Transverse colon (tissue), 4 donors: ENCODE measurements at places on chromosomes 5 and 9. TPM values are rescaled to one million over a fixed set of nuclear protein-coding genes. Genes with fewer than 3 reads are reported as not detected.

FBXL7 gene
- 47.4 TPM for total RNA-seq

DNA sequence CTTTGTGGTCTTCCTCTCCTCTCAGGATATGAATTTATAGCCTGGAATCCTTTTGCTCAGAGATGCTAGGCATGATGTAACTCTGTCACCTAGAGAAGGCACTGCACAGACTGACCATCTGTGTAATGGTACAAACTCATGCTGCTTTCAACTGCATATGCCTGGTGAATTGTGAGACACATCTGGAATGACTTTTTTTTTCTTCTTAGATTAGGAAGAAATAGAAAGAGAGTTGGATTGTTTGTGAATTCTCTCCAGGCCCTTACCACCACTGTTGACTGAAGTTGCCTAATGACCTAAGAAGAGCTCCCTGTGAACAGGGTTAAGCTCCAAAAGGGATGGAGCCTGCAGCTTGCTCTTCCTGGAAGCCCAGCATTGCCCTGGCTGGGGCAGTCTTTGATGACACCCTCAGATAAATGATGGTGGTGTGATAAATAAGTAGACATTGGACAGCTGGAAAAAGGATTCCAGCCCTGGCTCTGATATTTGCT is 47.8 kb upstream of the TRIM32 start:
- no peaks in the 10 kb centered on the region for H3K4me1 ChIP-seq
- no peak overlapping the region for H3K4me3 ChIP-seq
- no peaks in the 10 kb centered on the region for H3K36me3 ChIP-seq
- H3K27me3 ChIP-seq, result no peaks in the 10 kb centered on the region

DNA sequence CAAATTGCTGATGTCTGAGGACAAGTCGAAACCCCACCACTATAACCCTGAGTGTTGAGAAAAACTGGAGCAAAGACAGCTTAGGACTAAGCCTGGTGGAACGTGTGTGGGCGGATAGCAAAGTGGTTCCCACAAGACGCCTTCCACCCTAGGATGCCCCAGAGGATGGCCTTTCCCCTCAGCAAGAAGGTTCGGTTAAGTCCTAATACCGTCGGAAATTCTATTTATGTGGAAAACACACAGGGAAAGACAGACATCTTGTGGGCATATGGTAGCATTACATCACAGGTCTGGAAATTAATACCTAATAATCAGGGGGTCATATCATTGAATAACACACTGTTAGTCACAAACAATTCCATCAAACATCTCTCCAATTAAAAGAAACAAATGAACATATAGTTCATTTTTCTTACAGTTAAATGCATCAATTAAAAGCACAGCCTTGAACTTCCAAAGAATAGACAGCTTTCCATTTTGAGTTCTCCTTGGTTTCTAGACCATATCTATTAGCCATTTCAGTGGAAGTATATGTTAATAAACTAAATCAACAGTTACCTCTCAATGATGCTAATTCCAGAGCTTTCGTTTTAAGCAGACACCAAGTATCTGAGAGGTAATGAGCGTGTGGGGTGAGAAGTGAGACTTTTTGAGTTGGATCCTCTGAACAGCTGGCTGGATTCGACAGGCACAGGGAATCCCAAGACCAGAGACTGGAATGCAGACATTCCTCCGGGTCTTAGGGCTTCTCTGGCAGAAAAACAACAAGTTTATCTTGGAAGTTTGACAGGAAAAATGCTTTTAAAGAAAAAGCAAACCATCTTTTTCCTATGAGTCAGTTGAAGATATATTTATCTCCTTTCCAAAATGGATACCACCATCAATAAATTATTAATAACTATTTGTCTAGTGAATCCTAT is 2.9 kb upstream of the ICE1 start:
- no peak for DNase-seq
- peaks cover 18% of the 10 kb centered on the region for H3K4me1 ChIP-seq
- no peak overlapping the region for H3K4me3 ChIP-seq
- no peaks in the 10 kb centered on the region for H3K36me3 ChIP-seq
- no peaks in the 10 kb centered on the region for H3K27me3 ChIP-seq

BTNL3 gene
- 146 TPM for total RNA-seq

DNA sequence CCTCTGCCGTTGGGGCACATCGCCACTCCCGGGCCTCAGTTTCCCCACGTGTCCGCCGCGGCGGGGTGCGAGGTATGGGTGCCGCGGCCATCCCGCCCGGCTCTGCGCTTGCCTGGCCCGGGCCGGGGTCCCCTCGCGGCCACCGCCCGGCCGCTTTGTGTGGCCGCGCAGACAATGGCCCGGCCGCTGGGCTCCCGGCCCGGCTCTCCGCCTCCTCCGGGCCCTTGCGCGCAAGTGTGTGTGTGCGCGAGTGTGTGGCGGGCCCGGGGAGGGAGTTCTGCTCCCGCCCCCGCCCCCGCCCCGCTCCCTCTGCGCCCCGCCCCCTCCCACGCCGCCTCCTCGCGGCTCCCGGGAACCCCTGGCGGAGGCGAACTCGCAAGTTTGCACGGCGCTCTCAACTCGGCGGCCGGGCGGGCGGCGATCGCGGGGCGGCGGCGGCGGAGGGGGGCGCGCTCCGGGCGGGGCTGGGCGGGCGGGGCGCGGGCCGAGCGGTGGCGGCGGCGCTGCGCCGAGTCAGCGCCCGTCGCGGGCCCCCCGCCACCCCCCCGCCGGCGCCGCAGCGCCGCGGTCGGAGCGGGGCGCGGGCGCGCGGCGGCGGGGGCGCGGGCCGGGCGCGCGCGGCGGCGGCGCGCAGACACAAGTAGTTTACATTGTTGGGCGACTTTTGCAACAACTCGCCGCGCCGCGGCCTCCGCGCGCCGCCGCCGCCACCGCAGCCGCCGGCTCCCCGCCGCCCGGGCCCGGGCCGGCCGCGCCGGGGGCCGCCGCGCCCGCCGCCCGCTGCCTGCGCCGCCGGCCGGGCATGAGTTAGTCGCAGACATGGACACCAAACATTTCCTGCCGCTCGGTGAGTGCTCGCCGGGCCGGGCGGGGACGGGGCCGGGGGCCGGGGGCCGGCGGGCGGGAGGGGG is at the start of gene RXRA:
Gene RXRA (plus strand): TSS at position 643 of the 911 bp plus-strand sequence. CDS start 177 bp downstream, at position 820.
- peak; percentile 91 for DNase-seq
- H3K27ac ChIP-seq, result peak within 1 kb of the TSS; percentile 93
- H3K36me3 ChIP-seq, result no peaks in the 10 kb centered on the region
- peak within 1 kb of the TSS; percentile 83 for H3K4me3 ChIP-seq

DNA sequence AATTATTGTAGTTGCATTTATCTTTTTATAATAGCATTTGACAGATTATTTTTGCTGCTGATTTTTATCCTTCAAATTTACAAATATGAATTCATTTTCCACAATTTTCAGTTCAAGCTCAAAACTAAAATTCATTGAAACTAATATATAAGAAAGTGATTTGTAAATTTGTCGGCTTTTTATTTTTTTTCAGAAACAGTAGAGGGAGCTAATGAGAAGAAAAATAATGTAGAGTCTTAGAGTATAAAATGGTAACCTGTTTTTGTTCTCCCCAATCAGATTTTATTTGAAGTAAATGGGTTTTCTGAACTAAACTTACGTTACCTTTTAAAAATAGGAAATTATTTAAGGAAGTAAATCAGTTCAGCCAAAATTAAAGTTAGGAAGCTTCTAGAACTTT is 19.2 kb downstream of the PRRC1 start:
- no peaks in the 10 kb centered on the region for H3K27me3 ChIP-seq
- H3K36me3 ChIP-seq, result no peaks in the 10 kb centered on the region
- H3K4me3 ChIP-seq, result no peak overlapping the region
- no peak for DNase-seq
- no peaks in the 10 kb centered on the region for H3K4me1 ChIP-seq

GRCh38 chr9:38395653-38396370 is 3.3 kb downstream of the ALDH1B1 start:
- no peaks in the 10 kb centered on the region for H3K27me3 ChIP-seq
- H3K4me3 ChIP-seq, result no peak overlapping the region
- DNase-seq, result no peak
- H3K27ac ChIP-seq, result no peak overlapping the region
- H3K4me1 ChIP-seq, result peaks cover 15% of the 10 kb centered on the region

DNA sequence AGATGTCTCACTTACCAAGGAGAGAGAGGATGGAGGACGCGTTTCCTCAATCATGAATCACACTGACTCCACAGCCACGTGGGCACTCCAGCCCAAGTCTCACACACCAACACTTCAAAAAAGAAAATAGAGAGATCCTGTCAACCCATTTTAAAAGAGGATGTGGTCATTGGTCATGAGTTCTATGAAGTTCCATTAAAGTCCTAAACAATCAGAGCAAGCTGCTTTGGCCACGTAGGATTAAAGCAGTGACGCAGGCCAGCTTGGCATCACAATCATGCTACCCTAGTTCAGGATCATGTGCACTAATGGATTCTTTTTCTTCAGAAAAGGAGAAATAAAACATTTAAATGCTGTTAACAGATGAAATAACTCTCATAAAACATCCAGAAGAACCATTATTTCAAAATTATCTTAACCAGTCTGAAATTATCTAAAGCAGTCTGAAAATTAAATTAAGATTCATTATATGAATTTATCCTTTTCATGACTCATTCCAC is 108.1 kb downstream of the SEMA5A start:
- no peaks in the 10 kb centered on the region for H3K36me3 ChIP-seq
- H3K4me3 ChIP-seq, result no peak overlapping the region
- H3K27ac ChIP-seq, result no peak overlapping the region
- no peaks in the 10 kb centered on the region for H3K4me1 ChIP-seq

PDE4D gene
- total RNA-seq, result 302 TPM

KCNN2 gene
- total RNA-seq, result 0.75 TPM

DNA sequence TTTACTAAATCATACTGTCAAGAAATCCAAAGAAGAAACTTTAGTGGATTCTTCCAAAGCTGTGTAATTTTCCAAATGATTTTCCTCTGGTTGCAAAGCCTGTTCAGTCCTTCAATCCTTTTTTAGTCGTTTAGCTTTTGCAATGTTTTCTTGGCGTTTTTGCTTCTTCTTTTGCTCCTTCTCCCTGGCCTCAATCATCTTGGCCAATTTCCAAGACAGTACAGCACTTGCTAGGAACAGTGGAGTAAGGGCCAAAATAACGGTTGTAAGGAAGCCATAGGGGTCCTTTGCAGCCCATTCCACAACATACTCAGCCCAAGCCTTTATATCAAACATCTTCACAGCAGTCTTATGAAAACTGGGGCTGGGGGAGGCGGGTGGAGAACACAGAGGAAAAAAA is 2.4 kb downstream of the SMIM15 start:
- H3K36me3 ChIP-seq, result no peaks in the 10 kb centered on the region
- no peaks in the 10 kb centered on the region for H3K27me3 ChIP-seq
- H3K4me3 ChIP-seq, result no peak overlapping the region
- no peak for DNase-seq
- H3K4me1 ChIP-seq, result peaks cover 6% of the 10 kb centered on the region

DNA sequence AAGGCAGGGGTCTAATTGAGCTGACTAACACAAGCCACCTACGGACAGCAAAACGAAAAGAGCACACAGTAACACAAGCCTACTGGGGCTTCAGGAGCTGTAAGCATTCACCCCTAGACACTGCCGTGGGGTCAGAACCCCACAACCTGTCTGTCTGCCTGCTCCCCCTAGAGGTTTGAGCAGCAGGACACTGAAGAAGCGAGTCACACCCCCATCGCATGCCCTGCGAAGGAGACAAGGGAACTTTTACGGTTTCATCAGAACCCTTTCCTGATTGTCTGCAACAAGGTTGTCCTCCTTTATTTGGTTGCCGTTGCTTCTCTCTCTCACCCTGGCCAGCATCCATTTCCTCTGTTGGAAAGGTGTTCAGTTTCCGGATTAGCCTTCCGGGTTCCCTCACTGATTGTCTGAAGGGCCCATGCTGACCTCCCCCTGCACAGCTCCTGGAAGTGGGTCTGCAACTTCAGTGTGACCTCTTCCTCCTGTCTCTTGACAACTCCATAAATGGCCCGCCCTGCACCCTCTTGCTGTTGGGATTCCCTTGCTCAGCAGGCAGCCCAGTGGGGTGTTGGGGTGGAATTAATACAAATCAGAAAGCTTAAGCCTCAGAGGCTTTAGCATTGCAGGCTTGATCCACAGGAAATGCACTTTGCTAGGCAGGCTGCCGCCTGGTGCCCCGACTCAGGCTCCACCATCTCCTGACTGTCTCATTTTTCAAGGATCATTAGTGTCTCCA is 258.9 kb upstream of the TLE4 start:
- no peak overlapping the region for H3K27ac ChIP-seq
- H3K36me3 ChIP-seq, result no peaks in the 10 kb centered on the region
- no peaks in the 10 kb centered on the region for H3K4me1 ChIP-seq

DNA sequence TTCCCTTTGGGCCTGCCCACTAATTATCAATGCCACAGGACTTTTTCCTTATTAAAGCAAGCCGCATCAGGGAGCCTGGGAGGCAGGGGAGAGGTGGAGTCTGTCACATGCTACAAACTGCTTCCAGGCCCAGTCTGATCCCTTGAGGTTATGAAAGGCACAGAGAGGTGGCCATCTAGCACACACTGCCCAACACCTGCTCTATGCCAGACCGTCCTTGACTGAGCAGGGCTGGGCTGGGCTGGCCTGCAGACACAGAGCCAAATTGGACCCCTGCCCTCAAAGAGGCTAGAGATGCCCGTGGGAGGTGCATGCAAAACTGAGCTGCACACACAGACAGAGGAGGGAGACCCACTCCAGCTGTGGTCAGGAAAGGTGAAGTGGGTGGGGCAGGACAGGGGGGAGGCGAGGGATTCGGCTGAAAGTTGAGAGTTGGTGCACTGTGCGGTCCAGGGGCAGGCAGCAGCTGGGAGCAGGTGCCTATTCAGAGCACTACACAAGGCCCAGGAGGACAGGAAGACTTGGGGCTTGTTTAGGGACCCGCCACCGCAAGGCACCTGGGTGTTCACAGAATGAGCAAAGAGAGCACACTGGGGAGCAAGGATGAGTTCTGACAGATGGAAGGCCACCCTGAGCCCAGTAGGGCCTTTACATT is 36.4 kb upstream of the TCF7 start:
- H3K4me1 ChIP-seq, result no peaks in the 10 kb centered on the region
- H3K27ac ChIP-seq, result no peak overlapping the region
- H3K36me3 ChIP-seq, result no peaks in the 10 kb centered on the region
- H3K4me3 ChIP-seq, result no peak overlapping the region

CNTFR gene
- total RNA-seq, result 5.2 TPM

MARCHF11 gene
- not detected for total RNA-seq

GRCh38 chr9:21996858-21997257 is 2.3 kb downstream of the CDKN2B-AS1 start:
- H3K27ac ChIP-seq, result no peak overlapping the region
- peaks cover 19% of the 10 kb centered on the region for H3K4me1 ChIP-seq
- H3K27me3 ChIP-seq, result peaks cover 45% of the 10 kb centered on the region
- H3K4me3 ChIP-seq, result no peak overlapping the region
- DNase-seq, result no peak

CCL21 gene
- 57.5 TPM for total RNA-seq

GRCh38 chr5:21140987-21141386 is 1153.0 kb upstream of the CDH18 start:
- DNase-seq, result no peak
- no peak overlapping the region for H3K4me3 ChIP-seq
- H3K27ac ChIP-seq, result no peak overlapping the region
